Heart left ventricle (tissue), 16 donors: ENCODE measurements at places on chromosomes 4 and X. TPM values are rescaled to one million over a fixed set of nuclear protein-coding genes. Genes with fewer than 3 reads are reported as not detected.
A peak's percentile ranks its signal among the peaks of the same experiment; 100 is the strongest.

The KIT gene
- 0.44 TPM for total RNA-seq

The GAB1 gene
- 73.3 TPM for total RNA-seq

GRCh38 chrX:9717376-9717775 lies 48.3 kb downstream of the GPR143 start:
- no peaks in the 10 kb centered on the region for H3K4me1 ChIP-seq
- H3K36me3 ChIP-seq, result no peaks in the 10 kb centered on the region
- H3K27ac ChIP-seq, result no peak overlapping the region
- no peak for DNase-seq

The GYPE gene
- 0.19 TPM for total RNA-seq

The POU4F2 gene
- total RNA-seq, result not detected

- peaks cover 10% of the 10 kb centered on the region for H3K4me1 ChIP-seq
- no peaks in the 10 kb centered on the region for H3K36me3 ChIP-seq
- peak overlapping the region; percentile 41 for H3K4me3 ChIP-seq
Observed at GRCh38 chr4:185803022-185803421, 9.0 kb downstream of the SORBS2 start.

The SPANXA1 gene
- total RNA-seq, result not detected

DNA sequence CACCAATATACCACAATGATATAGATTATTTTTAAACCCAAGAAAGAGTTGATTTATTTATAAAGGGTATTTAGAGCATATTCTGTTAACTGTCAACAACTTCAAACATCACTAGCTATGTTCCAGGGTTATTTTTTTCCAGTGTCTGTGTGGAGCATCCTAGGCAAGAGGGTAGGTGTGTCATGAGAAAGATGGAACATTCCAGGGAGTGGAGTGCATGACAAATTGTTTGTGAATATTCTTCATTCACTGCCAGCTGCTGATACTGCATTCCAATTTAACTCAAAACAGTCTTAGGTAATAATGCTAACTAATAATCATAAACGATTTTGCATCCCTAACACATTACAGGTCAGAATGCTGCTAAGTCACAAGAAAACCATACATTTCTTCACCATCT lies 148.7 kb upstream of the RASGEF1B start:
- DNase-seq, result no peak
- no peak overlapping the region for H3K27ac ChIP-seq
- no peaks in the 10 kb centered on the region for H3K36me3 ChIP-seq

DNA sequence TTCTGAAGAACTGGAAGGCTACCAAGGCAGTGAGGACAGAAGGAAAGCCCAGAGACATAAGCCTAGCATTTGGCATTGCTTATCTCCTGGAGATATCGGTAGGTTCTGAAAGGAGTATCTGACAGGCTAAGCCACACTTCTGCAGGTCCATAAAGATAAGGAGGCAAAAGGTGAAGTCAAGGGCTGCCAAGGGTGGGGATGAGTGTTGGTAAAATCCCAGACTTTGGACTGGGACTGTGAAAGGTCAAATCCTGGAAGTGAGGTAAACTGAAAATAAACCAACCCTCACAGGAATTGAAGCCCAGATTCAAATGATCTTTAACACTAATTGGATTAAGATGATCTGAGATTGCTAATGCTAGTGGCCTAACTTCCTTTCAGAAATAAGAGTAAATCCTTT lies 27.4 kb downstream of the GK start:
- DNase-seq, result no peak
- H3K4me1 ChIP-seq, result no peaks in the 10 kb centered on the region
- H3K27me3 ChIP-seq, result no peaks in the 10 kb centered on the region
- no peak overlapping the region for H3K27ac ChIP-seq

The UCP1 gene
- total RNA-seq, result not detected

DNA sequence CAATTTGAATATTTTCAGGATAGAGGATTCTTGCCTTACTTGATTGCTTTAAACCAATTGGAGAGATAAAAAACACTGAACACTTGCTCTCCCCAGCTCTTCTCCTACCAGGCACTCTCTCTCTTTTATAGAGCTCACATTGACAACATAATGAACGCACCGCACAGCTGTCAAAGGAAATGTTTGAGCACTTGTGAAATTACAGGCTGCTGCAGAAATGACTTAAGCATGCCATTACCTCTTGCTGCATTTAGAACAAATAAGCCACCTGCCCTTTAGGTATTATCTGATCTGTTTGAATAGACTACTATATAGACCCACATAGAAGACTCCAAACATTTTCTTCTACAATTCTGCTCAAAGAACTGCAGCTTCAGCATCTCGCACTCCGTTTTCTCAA lies 227.7 kb downstream of the C4orf33 start:
- H3K27me3 ChIP-seq, result no peaks in the 10 kb centered on the region
- no peak overlapping the region for H3K27ac ChIP-seq
- H3K4me3 ChIP-seq, result no peak overlapping the region
- H3K36me3 ChIP-seq, result no peaks in the 10 kb centered on the region
- H3K4me1 ChIP-seq, result no peaks in the 10 kb centered on the region
- no peak for DNase-seq

DNA sequence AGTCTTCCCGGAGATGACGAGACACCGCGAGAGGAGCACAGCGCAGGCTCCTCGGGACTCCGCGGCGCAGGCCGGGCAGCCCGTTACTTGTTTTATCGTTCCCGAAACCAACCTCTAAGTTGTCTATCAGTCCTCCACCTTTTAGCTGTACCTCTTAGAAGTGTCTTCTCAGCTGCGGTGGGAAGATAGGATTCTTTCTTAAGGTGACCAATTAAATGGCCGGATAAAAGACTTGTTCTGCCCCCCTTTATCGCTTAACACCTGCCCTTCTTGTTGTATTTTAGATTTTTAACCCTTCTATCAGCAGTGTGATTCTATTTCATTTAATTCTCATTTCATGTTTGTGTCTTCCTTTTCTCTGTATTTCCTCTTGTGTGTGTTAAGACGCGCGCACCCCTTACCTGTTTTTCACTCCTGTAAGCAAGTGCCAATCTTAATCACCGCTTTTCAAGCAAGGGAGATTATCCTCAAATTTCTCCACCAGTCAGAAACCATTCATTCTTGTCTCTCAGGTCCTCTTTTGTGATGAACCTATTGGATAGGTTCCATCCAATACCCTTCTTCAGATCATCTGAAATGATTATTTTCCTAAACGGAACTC lies at the start of gene SLC9B2:
Gene SLC9B2, minus strand, starts transcription at position 15 of the 601 bp plus-strand sequence. CDS start 9,211 bp downstream, outside the sequence.
- H3K27ac ChIP-seq, result peak within 1 kb of the TSS; percentile 81
- peak within 1 kb of the TSS; percentile 70 for H3K4me3 ChIP-seq
- peaks cover 13% of the 10 kb centered on the region for H3K4me1 ChIP-seq
- no peaks in the 10 kb centered on the region for H3K27me3 ChIP-seq
- DNase-seq, result no peak

The TMSB4X gene
- total RNA-seq, result 935 TPM

GRCh38 chr4:87042986-87043820 lies 108.4 kb downstream of the AFF1 start:
- no peak overlapping the region for H3K4me3 ChIP-seq
- no peak for DNase-seq
- H3K27me3 ChIP-seq, result no peaks in the 10 kb centered on the region
- H3K27ac ChIP-seq, result peak overlapping the region; percentile 44

DNA sequence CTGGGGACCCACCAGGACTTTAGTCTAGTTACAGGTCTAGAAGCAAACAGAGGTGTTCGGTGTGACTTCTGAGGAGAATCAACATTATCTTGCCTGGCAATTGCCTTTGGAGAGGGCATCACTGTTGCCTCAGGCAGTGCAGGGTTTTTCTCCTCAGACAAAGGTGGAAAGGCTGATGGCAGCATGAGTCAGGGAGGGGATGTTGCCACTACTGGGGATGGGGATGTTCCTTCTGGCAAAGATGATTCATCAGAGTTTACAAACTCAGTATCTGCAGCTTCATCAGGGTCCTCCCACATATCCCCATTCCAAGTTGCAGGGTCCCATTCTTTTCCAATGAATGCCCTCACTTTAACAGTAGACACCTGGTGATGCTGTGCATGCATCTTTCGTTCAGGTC lies 91.3 kb upstream of the GALNTL6 start:
- H3K4me1 ChIP-seq, result no peaks in the 10 kb centered on the region
- H3K27me3 ChIP-seq, result no peaks in the 10 kb centered on the region
- no peaks in the 10 kb centered on the region for H3K36me3 ChIP-seq
- H3K27ac ChIP-seq, result no peak overlapping the region

The DMD gene
- 169 TPM for total RNA-seq

DNA sequence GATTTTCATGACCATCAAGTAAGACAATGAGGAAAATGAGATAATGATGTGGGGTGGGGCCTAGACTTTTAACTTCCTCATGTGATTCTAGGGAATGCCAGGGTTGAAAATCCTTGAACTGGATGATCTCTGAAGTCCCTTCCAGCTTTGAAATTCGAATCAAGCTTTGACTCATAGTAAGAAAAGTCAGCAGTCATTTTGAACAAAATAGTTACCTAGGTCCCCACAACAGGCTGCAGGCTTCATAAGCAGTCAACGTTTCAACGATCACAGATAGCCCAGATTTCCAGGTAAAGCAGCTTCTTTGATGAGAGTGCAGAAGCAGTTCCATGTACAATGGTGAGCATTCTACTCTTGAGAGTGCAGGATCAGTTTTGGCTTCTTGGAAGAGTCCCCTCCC lies 93.7 kb downstream of the GRIA3 start:
- no peaks in the 10 kb centered on the region for H3K36me3 ChIP-seq
- H3K27ac ChIP-seq, result no peak overlapping the region
- DNase-seq, result no peak
- H3K4me3 ChIP-seq, result no peak overlapping the region
- no peaks in the 10 kb centered on the region for H3K27me3 ChIP-seq

- H3K4me3 ChIP-seq, result no peak overlapping the region
- DNase-seq, result no peak
- no peaks in the 10 kb centered on the region for H3K4me1 ChIP-seq
- H3K27ac ChIP-seq, result no peak overlapping the region
Observed at GRCh38 chr4:98794565-98795205, 134.2 kb downstream of the EIF4E start.

DNA sequence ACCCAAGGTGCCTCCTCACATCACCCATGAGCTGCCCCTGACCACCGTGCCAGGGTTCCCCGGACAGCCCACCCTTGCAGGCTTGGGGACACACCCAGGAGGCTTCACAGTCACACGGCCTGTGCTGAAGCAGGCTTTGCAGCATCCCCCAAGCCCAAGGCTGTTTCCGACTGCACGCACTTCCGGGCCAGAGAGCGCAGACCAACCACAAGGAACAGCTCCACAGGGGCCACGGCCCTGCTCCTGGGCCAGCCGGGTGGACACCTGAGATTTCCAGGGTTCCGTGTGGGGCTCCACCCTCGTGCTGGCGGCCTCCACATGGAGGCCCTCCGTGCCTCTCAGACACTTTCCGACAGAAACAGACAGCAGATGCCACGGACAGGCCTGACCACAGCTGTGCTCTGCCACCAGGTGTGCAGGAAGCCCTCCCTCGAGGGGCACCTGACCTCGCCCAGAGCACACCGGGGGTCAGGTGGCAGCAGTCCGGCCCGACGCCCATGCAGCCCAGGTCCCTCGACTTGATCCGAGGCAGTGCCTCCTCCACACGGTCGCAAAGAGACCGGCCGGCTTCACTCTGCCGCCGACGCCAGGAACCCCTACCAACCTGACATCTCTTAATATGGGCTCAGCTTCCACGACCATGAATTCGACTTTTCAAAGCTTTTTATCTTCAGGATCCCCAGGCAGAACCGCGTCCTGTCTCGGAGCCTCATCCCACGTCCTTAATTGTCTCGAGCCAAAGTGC lies 8.0 kb downstream of the CTBP1 start:
- H3K27ac ChIP-seq, result no peak overlapping the region
- no peaks in the 10 kb centered on the region for H3K27me3 ChIP-seq
- peaks cover 43% of the 10 kb centered on the region for H3K36me3 ChIP-seq
- H3K4me3 ChIP-seq, result no peak overlapping the region
- H3K4me1 ChIP-seq, result peaks cover 44% of the 10 kb centered on the region
- DNase-seq, result no peak

- H3K27me3 ChIP-seq, result no peaks in the 10 kb centered on the region
- no peaks in the 10 kb centered on the region for H3K4me1 ChIP-seq
- DNase-seq, result peak; percentile 14
- no peak overlapping the region for H3K4me3 ChIP-seq
- H3K36me3 ChIP-seq, result no peaks in the 10 kb centered on the region
- H3K27ac ChIP-seq, result no peak overlapping the region
Observed at GRCh38 chrX:135484641-135485289, 35.7 kb upstream of the INTS6L start.

- H3K4me1 ChIP-seq, result no peaks in the 10 kb centered on the region
- no peaks in the 10 kb centered on the region for H3K27me3 ChIP-seq
- H3K27ac ChIP-seq, result no peak overlapping the region
- H3K36me3 ChIP-seq, result no peaks in the 10 kb centered on the region
- no peak for DNase-seq
Observed at GRCh38 chr4:156638334-156638733, 333.3 kb downstream of the PDGFC start.

DNA sequence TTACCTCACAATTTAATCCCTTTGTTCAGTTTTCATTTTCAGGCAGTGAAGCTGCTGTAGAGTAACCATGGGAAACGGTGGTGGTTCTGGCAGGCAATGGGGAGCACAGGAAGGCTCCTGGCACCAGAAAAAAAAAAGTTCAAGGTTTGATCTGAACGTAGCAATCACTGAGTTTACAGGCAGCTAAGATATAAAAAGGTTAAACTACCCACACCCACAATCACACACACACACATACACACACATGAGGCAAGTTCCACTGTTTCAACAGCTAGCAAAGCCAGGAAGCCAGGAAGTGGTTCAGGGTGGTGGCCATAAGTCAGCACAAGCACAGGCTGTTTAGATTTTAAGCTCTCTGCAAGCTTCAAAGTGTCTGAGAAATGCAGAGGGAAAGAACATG lies at the start of gene SULT1B1:
Gene SULT1B1, minus strand, starts transcription at position 166 of the 400 bp plus-strand sequence. CDS start 5,403 bp downstream, outside the sequence.
- no peak within 1 kb of the TSS for H3K4me3 ChIP-seq
- H3K36me3 ChIP-seq, result no peaks in the 10 kb centered on the region
- H3K27ac ChIP-seq, result no peak within 1 kb of the TSS
- no peaks in the 10 kb centered on the region for H3K4me1 ChIP-seq
- no peak for DNase-seq

- no peak overlapping the region for H3K4me3 ChIP-seq
- H3K27me3 ChIP-seq, result no peaks in the 10 kb centered on the region
- no peaks in the 10 kb centered on the region for H3K4me1 ChIP-seq
- no peak for DNase-seq
- no peak overlapping the region for H3K27ac ChIP-seq
Observed at GRCh38 chr4:90095000-90095399, 32.2 kb upstream of the CCSER1 start.

- H3K4me1 ChIP-seq, result peaks cover 5% of the 10 kb centered on the region
- no peak overlapping the region for H3K27ac ChIP-seq
- no peaks in the 10 kb centered on the region for H3K36me3 ChIP-seq
- no peak overlapping the region for H3K4me3 ChIP-seq
Observed at GRCh38 chr4:184329235-184329634, 111.6 kb upstream of the ENPP6 start.

The TKTL2 gene
- total RNA-seq, result not detected

- no peak overlapping the region for H3K27ac ChIP-seq
- H3K4me3 ChIP-seq, result no peak overlapping the region
- DNase-seq, result no peak
Observed at GRCh38 chr4:36054694-36055422, 189.5 kb downstream of the ARAP2 start.

- no peaks in the 10 kb centered on the region for H3K4me1 ChIP-seq
- H3K27me3 ChIP-seq, result no peaks in the 10 kb centered on the region
- no peak overlapping the region for H3K4me3 ChIP-seq
- no peak for DNase-seq
Observed at GRCh38 chr4:163077680-163078079, 89.0 kb downstream of the NAF1 start.

GRCh38 chr4:76953956-76954355 lies 4.4 kb downstream of the SEPTIN11 start:
- H3K36me3 ChIP-seq, result no peaks in the 10 kb centered on the region
- peaks cover 58% of the 10 kb centered on the region for H3K4me1 ChIP-seq
- no peak overlapping the region for H3K27ac ChIP-seq
- H3K27me3 ChIP-seq, result no peaks in the 10 kb centered on the region
- H3K4me3 ChIP-seq, result no peak overlapping the region
- DNase-seq, result no peak

GRCh38 chr4:133623847-133624246 lies 474.8 kb downstream of the PCDH10 start:
- H3K4me3 ChIP-seq, result no peak overlapping the region
- H3K27ac ChIP-seq, result no peak overlapping the region
- no peaks in the 10 kb centered on the region for H3K36me3 ChIP-seq
- no peaks in the 10 kb centered on the region for H3K4me1 ChIP-seq

The ALB gene
- 2.1 TPM for total RNA-seq
